ENCODE measurements at places on chromosomes 6 and 20.
A peak's percentile ranks its signal among the peaks of the same experiment; 100 is the strongest.

DNA sequence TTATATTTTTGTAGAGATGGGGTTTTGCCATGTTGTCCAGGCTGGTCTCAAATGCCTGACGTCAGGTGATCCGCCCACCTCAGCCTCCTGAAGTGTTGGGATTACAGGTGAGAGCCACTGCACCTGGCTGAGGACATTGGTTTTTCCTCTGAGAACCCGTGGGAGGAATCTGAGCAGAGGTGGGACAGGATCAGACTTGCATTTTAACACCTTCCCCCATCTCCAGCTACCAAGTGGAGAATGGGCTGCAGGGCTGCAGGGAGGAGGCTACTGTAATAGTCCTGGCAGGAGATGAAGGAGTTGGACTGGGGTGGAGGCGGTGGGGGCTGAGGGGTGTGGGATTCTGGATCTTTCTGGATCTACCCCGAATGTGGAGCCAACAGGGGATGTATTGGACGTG is 24.5 kb downstream of the FAM110A start:
- DNase-seq: no peak

DNA sequence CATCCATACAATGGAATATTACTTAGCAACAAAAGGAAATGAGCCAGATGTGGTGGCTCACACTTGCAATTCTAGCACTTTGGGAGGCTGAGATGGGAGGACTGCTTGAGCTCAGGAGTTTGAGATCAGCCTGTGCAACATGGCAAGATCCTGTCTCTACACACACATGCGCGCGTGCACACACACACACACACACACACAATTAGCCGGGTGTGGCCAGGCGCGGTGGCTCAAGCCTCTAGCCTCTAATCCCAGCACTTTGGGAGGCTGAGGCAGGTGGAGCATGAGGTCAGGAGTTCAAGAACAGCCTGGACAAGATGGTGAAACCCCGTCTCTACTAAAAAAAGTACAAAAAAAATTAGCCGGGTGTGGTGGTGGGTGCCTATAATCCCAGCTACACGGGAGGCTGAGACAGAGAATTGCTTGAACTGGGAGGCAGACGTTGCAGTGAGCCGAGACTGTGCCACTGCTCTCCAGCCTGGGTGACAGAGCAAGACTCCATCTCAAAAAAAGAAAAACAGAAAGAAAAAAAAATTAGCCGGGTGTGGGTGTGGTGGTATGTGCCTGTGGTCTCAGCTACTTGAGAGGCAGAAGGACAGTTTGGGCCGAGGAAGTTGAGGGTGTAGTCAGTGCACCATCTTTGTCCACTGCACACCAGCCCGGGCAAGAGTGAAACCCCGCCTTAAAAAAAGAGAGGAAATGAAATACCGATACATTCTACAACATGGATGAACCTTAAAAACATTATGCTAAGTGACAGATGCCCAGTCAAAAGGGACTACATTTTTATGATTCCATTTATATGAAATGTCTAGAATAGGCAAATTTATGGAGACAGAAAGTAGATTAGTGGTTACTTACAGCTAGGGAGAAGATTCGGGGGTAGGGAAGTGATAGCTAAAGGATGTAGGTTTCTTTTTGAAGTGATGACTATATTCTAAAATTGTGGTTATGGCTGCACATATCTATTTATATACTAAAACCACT is 52.5 kb downstream of the RBL1 start:
- DNase-seq: peak; percentile 80

GRCh38 chr6:121630716-121631115 is 195.3 kb downstream of the GJA1 start:
- no peak for DNase-seq

DNA sequence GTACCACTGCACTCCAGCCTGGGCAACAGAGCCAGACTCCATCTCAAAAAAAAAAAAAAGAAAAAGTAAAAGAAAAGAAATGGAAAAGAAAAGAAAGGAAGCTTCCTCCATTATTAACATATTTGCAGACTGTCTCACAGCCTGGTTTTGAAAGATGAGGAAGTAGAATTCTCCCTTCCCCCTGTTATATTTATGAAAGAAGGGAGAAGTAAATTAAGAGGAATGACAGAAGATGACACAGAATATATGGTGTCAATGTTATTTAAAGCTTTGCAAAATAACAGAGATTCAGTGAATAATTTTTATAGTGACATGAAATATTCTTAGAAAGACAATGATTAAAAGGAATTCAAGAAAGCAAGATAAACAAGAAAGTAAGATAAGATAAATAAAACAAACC is 83.7 kb upstream of the PRSS16 start:
- DNase-seq: no peak

GRCh38 chr6:53894091-53894490 is 99.3 kb downstream of the LRRC1 start:
- DNase-seq: peak; percentile 23

DNA sequence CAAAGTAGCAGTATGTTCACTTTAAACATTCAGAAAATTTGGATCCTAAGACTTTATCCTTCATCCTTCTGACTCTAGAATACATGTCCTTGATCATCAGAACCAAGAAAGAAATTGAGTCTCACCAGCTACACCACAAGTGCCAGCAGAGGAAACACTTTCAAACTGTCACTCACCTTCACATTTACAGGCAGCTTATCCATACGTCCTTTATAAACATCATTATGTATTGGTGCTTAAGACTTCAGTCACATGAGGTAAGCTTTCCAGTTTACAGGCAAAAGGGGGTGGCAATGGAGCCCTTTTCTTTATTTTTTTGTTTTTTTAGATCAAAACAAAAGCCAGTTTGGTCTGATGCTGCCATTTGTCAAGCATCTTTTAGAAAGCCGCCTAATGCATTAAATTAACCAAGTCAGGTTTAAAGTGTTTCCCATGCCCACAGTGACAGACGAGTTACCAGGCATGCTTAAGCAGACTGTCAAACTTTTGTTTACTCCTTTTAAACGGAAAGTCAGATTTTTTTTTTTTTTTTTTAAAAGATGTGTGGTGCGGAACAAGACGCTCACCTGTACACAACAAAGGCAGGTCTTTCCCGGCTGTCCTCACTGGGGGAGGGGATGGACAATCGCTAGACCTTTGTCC is 952 bp upstream of the BRPF3 start:
- DNase-seq: no peak

DNA sequence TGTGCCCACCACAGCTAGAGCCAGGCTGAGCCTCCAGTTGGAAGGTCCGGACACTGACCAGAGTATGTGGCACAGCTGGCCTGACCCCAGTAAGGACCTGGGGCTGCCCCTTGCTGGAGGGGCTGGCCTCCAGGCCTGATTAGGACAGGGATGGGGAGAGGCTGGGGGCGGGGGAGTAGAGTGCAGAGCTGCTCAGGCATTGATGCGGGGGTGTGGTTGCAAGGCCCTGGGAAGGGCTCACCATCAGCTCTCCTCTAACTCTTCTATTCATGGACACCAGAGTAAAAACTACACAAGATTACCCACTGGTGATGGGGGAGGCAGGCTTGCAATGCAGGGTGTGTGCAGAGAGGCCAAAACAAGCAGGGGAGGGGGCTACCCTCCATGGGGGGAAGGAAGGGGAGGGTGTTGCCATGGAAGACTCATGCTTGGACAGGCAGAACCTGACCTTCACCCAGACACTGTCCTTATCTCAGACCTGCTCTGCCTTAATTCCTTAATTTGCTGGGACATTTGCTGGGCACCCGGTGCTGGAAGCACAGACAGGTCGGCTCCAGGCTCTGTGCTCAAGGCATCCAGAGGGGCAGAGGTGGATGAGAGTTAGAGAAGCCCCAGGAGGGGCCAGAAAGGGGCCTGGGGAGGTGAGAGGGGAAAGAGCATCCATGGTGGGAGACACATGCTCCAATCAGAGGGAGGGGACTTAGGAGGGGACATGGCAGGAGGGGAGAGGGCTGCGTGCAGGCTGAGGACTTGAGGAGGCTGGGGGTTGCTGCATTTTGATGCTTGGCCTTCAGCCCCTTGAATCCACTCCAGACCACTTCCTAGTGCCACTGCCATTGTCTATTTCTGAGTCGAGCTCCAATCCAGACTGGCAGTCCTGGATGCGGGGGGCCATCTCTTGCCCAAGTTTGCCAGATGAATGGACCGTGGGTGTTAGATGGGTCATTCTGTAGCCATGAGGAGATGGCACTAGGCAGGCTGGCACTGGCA is 7.6 kb upstream of the EMILIN3 start:
- DNase-seq: no peak

- peak; percentile 44 for DNase-seq
Observed at GRCh38 chr20:54221353-54221752, 13.5 kb downstream of the PFDN4 start.

DNA sequence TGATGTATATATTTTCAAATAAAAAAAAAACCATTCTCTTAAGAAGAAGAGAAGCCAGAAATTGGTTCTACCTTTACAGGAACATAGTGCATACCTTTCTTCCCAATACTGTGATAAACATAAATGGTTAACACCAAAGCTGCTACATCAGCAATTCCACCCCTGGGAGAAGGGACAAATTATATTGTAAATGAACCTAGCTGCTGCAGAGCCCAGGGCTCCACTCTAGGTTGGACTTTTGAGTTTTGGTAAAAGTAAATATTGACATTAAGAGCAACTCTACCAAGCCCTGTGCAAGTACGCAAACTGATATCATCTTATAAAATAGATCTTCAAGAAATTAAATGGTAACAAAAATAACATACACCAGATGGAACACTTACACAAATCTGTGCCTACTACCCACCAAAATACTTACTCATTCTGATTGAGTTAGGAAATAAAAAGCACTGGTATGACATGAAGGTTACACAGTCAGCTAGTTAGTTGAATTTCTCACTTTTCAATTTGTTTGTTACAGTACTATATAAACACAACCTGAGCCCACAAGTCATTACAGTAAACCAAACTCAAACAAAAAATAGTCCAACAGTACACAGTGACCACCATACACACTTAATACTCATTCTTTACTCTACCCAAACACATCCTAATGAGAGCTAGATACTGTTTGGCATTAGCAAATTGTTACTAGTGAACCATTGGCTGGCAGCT is 223.3 kb upstream of the HEY2 start:
- DNase-seq: no peak

DNA sequence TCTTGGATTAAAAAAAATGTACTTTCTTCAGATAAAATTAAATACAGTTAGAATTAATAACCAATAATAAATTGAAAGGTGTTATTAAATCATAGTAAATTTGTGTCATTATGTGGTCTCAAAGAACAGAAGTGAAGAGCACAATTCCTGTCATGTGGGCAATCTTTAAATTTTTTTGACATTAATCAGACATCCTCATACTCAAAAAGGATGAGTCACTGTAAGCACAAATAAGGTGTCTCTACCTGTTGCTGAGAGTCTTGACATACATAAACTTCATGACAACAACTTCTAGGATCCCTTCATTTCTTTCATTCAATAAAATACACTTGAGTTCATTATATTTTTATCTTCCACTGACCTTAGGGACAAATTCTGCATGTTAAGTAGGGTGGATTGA is 76.1 kb downstream of the SLC22A3 start:
- DNase-seq: no peak

GRCh38 chr6:22575190-22575589 is 5.8 kb downstream of the HDGFL1 start:
- no peak for DNase-seq

DNA sequence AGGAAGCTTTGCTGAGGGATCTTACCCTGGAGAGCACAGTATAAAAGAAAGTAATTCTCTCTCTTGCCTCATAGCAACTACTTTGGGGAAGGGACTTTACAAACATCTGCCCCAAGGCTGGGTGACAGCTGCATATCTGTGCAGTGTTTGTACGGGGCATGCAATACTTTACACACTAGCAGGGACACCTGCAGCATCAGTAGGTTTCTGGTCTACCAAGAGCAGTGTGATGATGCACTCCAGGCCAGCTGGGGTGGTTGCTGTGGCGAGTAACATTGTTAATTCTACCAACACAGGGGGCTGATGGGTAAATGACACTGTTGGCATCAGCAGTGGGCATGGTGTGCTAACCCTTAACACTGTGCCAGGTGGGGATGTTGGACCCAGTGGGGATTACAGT is 48.0 kb downstream of the ADTRP start:
- no peak for DNase-seq

DNA sequence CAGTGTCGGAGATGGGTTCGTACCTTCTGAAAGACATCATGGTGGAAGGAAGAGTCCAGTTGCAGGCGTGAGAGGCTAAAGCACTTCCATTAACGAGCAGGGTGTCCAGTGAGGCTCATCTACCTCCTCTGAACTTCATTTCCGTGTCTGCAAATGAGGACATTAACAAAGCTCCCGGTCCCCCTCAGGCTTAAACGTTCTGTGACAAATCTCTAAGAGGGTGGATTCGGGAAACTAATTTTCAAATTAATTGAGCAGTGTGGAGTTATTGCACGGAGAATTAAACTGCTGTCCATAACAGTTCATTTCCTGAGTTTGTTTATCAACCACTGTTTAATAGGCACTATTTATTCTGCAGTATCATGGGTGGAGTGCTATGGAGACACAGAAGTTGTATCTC is 68.2 kb downstream of the TRMT6 start:
- DNase-seq: no peak

- DNase-seq: no peak
Observed at GRCh38 chr6:1386038-1386709, 3.2 kb upstream of the FOXF2 start.

DNA sequence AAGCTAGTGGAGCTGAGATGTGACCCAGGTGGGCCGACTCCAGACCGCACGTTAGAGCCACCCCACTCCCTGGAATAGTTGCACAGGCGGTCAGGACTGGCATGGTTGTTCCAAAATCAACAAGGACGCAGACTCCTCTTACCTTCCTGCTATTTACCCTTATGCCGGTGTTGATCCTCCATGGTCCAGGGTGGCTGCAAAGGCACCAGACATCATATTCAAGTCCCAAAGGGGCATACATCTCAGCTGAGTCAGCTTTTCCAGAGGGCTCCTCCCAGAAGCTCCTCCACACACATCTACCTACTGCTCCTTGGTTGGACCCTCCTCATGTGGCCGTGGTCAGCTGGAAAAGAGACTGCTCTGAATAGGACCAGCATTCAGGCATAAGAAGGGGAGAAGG is 112.2 kb downstream of the SYCP2 start:
- no peak for DNase-seq

- no peak for DNase-seq
Observed at GRCh38 chr6:40411881-40412280, 175.3 kb downstream of the LRFN2 start.

DNA sequence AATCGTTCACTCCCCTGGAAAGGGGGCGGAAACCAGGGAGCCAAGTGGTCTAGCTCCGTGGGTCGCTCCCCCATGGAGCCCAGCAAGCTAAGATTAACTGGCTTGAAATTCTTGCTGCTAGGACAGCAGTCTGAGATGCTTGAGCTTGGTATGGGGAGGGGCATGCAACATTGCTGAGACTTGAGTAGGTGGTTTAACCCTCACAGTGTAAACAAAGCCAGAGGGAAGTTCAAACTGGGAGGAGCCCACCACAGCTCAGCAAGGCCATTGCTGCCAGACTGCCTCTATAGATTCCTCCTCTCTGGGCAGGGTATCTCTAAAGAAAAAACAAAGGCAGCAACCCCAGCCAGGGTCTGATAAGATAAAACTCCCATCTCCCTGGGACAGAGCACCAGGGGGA is 43.2 kb downstream of the COL21A1 start:
- no peak for DNase-seq

- DNase-seq: peak; percentile 28
Observed at GRCh38 chr6:125154761-125155135, 1.2 kb downstream of the TPD52L1 start.

- no peak for DNase-seq
Observed at GRCh38 chr20:62390317-62391164, 3.6 kb downstream of the RPS21 start.

- DNase-seq: no peak
Observed at GRCh38 chr6:76881414-76881813, 581.9 kb downstream of the HTR1B start.

Data from activated CD8-positive, alpha-beta T cell treated with anti-CD3 and anti-CD28 coated beads, Interleukin-2, amount 10 ng/mL, durations not matched to agents 7 days and 5 days (primary cell).